NCI-H1092 (cell line): ENCODE measurements at places on chromosomes 6 and 20.

GRCh38 chr20:17627101-17627955, 54.7 kb downstream of the RRBP1 start:
- no peak for DNase-seq

- DNase-seq, result peak; percentile 48
These were observed 1.0 kb downstream of the AFDN start for GRCh38 chr6:167827583-167828324.

GRCh38 chr6:130928158-130928912, 101.1 kb downstream of the SMLR1 start:
- no peak for DNase-seq

GRCh38 chr6:151240036-151240685, 394 bp downstream of the AKAP12 start:
- peak; percentile 45 for DNase-seq

GRCh38 chr6:113855500-113856374, 1.4 kb upstream of the MARCKS start:
- peak; percentile 32 for DNase-seq

GRCh38 chr20:17743677-17744076, 43.9 kb downstream of the BANF2 start:
- DNase-seq, result no peak

DNA sequence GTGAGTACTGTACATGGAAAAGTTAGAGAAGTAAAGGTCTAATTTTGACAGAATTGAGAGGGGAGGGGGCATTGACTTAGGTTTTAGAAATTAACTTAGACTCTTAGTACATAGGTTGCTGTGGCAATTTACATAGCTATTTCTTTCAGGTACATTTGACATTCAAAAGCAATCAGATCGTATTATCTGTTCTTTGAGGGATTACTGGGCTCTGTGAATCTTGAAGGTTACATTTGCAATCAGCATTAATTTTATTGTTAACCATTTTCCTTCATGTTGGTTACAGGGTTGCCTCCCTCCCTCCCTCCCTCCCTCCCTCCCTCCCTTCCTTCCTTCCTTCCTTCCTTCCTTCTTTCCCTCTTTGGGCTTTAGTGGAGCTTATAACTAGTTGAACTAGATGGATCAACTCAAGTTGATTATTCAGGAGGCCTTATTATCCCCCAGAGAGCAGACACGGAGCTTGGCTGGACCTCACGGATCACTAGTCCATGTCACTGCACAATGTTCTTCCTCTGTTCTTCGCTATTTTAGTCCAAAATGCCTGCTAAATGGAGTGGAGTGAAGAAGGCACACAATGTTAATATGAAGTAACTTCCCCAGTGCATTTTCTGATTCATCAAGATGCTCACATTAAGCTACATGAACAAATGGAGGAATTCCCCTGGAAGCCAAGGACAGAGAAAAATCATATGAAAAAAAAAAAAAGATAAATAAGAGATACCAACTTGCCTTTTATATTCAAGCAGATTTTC, 87.8 kb downstream of the PLCB4 start:
- no peak for DNase-seq

DNA sequence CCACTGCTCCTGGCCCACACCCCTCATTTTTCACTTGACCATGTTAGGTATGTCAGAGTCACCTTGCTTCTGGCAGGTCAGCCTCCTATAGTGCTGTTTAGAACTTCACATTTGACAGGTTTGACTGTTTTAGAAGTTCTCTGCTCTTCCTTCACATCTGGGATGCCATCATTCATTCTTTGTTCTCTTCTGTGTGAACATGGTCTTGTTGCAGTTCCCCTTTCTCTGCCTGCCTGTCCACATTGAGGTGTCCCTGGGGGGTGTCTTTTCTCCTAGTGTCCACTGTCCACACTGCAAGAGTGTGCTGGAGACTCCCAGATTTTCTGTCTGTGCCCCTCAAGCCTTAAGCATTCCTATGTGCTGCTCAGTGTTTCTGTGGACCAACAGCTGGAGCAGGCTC, 89.5 kb downstream of the JARID2 start:
- DNase-seq, result no peak

GRCh38 chr6:136604928-136605510, 54.8 kb upstream of the MAP7 start:
- no peak for DNase-seq

DNA sequence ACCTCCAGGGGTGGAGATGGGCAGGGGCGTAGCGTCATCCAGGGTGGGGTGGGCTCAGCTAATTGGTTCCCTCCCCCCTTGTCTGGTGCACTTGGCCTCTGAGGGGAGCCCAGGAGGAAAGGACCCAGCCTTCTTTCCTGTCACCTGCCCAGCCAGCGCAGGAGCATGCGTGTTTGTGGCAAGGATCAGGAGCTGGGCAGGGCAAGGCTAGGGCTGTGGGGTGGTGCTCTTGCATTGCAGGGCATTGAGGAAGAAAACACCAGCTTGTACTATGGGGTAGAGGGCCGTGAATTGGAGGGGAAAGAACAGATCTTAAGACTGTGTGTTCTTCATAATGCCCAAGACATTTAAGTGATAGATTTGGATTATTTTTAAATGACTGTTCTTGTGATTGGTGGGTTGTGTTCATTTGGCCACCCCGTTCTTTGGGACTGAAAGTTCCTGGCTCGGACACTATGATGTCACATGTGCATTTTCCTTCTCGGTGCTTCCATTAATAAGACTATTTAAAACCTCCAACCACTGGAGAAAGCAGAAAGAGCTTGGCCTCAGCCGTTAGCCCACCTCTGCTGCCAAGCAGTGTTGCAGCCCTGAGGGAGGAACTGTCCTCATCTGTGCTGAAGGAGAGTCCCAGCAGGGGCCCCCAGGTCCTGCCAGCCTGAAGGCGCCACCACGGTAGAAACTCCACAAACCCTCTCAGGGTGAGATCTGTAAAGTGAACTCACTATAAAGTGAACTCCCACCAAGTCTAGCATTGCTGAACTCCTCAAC, 136.2 kb upstream of the INSM1 start:
- no peak for DNase-seq
